Inflammatory macrophage treated with lipopolysaccharide for 4 hours (primary cell): ENCODE measurements at places on chromosomes 16 and 17.
A peak's percentile ranks its signal among the peaks of the same experiment; 100 is the strongest.

DNA sequence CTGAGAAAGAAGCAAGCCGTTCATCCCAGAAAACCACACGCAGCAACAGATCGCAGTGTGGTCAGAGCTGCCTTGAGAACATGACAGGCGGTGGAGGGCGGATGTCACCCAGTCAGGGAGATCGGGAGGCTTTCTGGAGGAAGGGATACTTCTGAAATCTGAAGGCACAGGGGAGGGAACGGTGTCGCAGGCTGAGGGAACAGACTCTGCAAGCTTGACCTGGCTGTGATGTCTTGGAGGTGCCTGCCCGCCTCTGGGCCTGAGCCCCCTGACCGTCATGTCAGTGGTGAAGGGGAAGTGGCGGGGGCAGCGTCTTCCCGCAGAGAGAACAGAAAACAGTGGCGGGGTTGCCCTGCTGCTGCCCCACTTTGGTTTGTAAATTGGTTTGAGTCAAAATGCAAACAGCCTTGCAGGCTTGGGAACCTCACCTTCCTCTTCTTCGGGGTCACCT is 8.1 kb upstream of the ATP2A3 start:
- peak; percentile 26 for DNase-seq

- DNase-seq: no peak
These were observed 28.7 kb downstream of the UNK start for GRCh38 chr17:75813081-75814020.

DNA sequence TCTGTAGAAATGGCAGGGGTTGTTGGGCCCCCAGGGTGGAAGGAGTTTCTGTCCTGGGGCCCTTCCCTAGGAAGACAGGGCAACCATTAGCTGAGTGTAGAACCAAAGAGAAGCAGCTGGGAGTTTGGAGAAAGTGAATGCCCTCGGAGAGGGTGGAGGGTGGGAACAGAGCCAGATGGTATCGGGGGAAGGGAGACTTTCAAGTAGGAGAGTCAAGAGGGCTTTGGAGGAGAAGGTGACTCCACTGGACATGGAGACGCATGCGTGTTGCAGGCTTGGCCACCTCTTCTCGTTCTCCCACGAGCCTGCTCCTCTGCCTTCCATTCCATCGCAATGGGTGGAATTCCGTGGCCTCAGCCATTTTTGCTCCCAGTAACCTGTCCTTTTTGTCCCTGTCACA is 19.4 kb downstream of the SLC47A1 start:
- DNase-seq: no peak

DNA sequence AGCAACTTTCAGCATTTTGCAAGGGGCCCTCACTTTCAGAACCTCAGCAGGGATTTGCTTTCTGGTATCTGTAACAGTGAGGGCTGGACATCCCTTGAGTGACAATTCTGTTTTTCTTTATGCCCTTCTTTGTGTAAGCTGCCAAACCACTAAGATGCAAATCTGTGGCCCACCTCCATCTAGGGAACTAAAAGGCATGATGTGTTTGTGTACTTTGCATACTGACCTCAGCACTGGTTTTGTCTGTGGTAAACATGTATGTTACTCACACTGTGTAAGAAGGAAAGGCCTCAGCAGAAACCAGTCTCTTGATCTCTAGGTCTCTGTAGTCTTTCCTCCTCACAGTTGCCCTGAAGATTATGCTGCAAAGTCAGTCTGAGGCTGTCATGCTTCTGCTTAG is 396.6 kb upstream of the DYNLRB2 start:
- no peak for DNase-seq

- no peak for DNase-seq
These were observed 594.4 kb downstream of the TOX3 start for GRCh38 chr16:51952500-51952899.

DNA sequence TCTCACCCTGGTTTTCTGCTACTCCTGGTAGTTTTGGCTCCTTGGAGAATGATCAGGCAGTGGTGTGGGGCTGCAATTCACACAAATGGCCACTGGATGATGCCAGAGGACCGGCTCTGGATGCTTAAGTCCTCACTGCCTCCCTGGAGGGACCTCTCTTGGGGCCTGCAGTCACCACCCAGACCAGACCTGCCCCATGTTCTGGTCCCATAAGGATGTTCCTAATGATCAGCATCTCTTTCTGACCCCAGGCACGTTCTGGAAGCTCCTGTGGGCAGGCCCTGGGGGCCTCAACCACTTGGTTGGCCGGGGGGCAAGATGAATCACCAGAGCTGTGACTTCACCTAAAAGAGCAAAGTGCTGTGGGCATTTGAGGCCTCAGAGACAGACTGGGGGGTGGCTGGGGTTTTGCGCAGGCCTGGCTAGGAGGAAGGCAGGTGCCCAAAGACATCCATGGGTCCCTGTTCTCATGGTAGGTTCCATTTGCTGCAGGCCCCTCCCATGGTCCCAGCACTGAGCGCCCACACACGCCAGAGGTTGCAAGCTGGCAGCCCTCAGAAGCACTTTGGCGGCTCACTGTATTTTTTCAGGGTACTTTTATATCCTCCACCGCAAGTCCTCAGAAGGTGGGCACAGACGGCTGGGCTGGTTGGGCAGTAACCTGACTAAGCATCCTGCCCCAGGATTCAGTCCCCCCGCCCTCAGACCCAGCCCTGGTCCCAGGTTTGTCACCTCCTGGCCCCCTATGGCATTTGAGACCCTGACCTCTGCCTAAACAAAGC is 53.2 kb downstream of the NT5M start:
- DNase-seq: peak; percentile 70

GRCh38 chr16:79598348-79599181 is 2.0 kb downstream of the MAF start:
- peak; percentile 69 for DNase-seq

GRCh38 chr17:12472252-12473173 is 193.2 kb upstream of the MYOCD start:
- no peak for DNase-seq

GRCh38 chr16:62035115-62036092 is 834 bp downstream of the CDH8 start:
- DNase-seq: no peak

- DNase-seq: no peak
These were observed 4.9 kb downstream of the MT1F start for GRCh38 chr16:56662357-56663354.

- DNase-seq: no peak
These were observed 118.3 kb upstream of the EEF2KMT start for GRCh38 chr16:5215901-5216300.

DNA sequence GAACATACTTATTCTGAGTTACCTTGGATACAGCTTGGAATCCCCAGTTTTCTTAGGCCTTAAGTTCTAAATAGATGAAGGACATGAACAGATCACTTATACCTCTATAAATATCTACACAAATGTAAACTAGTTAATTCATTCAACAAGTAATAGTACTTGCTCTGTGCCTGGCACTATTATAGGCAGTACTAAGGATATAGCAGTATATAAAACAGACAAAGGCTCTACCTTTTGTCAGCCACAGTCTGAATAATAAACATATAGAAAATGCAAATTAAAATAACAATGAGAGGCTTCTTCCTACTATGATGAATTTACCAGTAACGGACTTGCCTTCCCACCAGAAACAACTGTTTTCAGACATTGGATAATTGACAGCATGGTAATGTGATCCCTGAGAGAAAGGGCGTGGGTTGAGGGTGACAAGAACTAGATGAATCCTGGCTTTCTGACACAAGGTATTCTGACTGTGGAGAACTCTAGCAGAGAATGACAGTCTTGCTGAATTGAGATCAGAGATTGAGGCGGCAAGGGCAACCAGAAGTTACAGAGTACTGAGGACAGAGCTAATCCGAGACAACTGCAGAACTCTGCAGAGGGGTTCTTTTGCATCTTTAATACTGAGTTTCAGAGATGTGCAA is 170.5 kb downstream of the TANC2 start:
- no peak for DNase-seq

- DNase-seq: peak; percentile 25
These were observed 92.0 kb downstream of the MAP2K6 start for GRCh38 chr17:69506489-69506888.

GRCh38 chr16:48139517-48139916 is 16.3 kb downstream of the ABCC12 start:
- no peak for DNase-seq

DNA sequence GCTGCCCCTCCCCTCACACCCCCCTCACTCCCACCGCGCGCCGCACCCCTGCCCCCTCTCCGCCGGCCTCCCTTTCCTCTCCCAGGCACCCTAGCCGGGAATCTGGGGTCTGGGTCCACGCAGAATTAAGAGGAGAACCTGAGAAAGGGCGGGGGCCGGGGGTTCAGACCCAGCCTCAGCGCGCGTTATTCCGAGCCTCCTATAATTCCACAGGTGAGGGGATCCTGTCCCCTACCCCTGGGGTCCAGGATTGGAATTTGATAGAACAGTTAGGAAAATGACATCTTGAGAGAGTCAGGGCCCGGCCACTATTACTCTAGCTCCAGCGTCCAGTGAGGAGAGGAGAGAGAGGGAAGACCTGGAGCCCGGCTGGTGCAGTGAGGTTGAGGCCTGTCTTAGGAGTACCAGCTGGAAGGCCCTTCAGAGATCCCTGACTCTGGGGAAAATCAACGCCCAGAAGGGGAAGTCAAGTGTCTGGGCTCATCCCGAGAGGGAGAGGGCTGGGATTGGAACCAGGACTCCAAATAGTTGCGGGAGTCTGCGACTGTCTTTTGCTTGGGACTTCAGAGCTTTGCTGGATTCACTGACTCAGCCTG is 17.3 kb downstream of the GRB7 start:
- no peak for DNase-seq

- no peak for DNase-seq
These were observed 26.0 kb downstream of the SNX29 start for GRCh38 chr16:12002447-12003006.

- no peak for DNase-seq
These were observed 6.3 kb downstream of the NOS2 start for GRCh38 chr17:27793906-27794569.

- no peak for DNase-seq
These were observed 6.8 kb downstream of the KRT38 start for GRCh38 chr17:41434005-41434404.

- no peak for DNase-seq
These were observed 3.9 kb upstream of the BIRC5 start for GRCh38 chr17:78210111-78210510.

DNA sequence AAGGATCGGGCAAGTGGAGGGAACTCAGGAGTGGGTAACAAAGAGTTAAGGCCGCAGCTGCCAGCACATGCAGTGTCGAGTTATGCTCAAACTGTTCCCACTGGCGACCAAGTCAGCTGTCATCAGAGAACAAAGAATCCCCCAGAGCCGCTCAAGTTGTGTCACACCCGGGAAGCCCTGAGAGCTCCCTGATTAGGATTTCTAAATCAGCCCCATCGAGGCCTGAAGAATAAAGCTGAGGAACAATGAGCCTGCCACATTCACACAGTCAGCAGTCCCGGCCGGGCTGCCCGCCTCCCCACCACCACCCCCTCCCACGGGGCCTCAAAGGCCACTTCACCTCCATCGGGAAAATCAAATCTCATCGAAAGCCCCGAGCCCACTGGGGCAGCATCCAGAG is 84.5 kb downstream of the SOX9 start:
- no peak for DNase-seq

GRCh38 chr16:77344341-77344740 is 90.5 kb downstream of the ADAMTS18 start:
- DNase-seq: no peak

GRCh38 chr16:53068423-53068833 is 13.6 kb downstream of the CHD9 start:
- DNase-seq: no peak

- peak; percentile 77 for DNase-seq
These were observed 20.1 kb upstream of the KRT19 start for GRCh38 chr17:41547921-41548843.
